ENCODE measurements at places on chromosomes 6 and 20.

DNA sequence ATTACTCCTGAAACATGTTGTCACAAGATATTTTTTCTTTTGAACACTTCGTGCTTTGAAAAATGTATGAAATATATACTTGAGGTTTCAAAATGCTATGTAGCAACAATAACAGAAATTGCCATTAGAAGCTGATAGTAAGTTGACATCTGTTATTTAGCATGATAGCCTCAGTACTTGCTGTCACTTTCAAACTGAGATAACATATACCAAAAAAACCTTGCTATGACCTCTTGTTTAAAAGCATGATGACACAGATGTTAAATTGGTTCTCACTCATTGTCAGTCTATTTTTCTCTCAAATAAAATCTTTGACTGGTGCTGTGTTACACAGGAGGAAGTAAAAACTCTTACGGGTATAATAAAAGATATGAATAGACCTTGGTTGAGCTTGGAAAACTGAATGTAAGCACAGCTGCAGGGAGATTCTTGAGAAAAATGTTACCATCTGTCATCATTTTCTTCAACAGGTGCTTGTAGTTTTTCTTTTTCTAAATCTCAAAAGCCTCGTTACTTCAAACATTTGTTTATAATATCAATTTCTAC is 18.6 kb downstream of the MOXD1 start:
- DNase-seq: no peak

- DNase-seq: no peak
Observed at GRCh38 chr20:16861708-16862107, 113.5 kb downstream of the OTOR start.

DNA sequence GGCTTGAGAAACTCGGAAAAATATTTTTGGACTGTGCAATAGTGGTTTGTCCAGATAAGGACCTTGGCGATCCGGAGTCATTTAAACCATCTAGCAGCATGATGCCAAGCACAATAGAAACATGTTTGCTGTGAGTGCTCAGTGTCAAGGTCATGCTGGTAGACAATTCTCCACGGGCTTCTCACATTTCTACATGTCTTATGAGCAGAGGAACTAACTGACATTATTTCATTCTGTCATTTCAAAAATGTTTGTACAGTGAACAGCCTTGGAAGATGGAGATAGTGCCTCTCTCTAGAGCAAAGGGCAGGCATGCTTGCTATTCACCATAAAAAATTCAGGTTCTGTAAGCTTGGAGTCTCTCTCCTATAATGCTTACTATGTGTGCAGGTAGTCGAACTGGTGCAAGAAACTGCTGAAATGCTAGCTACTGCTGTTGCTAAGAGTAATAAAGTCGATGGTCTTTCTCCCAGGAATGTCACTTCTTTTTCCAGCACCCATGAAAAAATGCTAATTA is 25.4 kb upstream of the CCN2 start:
- no peak for DNase-seq

DNA sequence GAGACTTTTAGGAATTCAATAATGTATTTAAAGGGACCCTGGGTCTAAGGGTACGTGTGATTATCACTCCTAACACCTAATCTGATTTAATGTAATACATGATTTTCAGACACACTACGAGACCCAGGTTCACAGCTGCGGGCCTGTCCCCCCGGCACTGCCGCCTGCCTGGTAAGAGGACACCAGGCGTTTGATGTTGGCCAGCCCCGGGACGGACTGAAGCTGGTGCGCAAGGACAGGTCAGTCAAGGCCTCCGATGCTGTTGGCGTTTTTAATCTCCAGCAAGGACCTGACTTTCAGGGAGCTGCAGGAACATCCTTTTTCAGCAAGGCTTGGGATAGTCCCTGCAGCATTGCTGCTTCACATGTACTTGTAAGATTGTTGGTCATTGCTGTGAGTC is 58.2 kb downstream of the IGF2R start:
- DNase-seq: no peak

- no peak for DNase-seq
Observed at GRCh38 chr6:142306736-142307135, 4.9 kb downstream of the ADGRG6 start.

- peak; percentile 36 for DNase-seq
Observed at GRCh38 chr20:1171461-1172093, 13.2 kb downstream of the TMEM74B start.

- no peak for DNase-seq
Observed at GRCh38 chr6:33694977-33695376, 16.5 kb downstream of the UQCC2 start.

DNA sequence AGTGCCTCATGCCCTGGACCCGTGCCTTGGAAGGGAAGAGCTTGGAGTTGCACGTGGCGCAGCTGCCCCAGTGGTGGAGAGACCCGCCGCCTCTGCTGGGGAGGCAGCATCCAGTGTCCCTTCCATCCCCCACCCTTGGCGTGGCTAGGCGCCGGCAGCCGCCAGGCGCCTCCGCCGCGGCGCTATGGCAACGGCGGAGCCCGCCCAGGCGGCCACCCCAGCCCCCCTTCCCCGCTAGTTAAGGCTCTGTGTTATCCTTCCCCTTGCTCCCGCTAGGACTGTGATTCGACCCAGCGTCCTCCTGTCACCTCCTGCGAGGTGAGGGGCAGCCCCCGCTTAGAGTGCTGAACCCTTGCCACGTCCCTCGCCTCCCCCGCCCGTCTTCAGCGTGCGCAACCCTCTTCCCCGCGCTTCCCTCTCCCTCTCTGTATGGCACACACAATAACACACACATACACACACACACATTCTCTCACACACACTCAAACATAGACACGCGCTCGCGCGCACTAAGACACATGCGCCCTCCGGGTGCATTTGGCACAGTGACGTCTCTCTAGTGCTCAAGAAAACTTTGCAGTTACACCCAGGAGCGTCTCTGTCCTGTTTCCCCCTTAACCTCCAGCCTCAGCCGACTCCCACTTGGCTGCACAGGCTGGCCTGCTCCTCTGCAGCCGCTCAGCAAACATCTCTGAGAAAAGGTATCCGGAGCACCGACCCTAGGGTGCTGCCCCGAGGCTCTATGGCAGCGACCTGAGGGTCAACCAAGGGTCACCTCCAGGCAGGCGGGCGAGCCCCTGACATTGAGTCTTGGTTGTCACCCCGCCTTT is 8.5 kb downstream of the GRIK2 start:
- DNase-seq: no peak

GRCh38 chr6:158645064-158646022 is 800 bp upstream of the DYNLT1 start:
- DNase-seq: no peak

- no peak for DNase-seq
Observed at GRCh38 chr6:16320533-16321340, 82.3 kb downstream of the GMPR start.

DNA sequence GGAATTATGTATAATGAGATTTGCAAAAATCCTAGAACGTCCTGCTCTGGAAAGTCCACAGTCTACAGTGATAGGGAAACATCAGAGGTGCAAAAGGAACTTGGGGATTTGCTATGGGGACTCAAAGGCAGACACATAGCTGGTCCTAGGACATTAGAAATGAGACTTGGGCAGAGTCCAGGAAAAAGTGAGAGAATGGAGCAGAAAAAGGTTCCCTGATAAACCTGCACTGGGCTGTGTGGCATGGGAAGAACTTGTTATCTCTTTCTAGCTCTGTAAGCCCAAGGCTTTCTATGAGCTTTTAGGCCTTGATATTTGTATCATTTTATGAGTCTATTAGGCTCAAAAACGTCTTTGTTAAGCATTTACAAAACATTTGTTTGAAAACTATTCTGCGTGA is 15.2 kb downstream of the PRND start:
- no peak for DNase-seq

DNA sequence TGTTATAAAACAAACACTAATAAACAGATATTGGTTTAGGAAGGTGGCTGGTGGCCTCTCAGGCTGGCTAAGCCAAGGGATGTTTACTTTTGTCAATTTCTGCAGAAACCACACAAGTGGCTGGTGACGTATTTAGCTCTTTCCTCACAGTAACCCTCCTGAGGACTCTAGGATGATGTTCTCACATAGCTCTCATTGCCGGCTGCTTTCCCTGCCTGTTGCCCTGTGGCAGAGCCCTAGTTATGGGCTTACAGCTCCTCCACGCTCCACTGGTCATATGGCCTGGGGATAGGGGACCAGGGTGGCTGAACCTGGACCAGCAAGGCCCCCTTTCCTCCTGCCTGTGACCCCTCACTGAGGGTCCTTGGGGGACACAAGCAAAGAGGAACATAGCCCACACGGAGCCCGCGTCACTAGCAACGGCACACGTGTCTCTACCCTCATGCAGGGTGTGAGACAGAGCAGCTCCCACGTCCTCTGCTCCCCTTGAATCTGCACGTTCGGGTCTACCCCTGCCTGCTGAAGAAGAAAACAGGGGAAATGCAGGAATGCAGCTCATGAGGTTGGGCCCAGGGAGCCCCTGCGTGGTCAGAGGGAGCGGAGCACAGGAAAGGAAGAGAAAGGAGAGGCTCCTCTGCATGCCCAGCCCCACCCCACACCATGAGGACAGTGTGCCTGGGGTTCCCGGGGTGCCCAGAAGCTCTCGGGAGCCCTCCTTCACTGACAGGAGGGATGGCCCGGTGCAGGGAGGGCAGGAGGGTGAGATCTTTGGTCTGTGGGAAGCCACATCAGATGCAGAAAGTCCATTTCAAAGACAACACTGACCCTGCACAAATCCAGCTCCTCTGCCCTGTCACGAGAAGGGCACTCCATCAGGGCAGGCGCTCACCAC is 13.9 kb downstream of the RAMACL start:
- DNase-seq: no peak

GRCh38 chr6:134449781-134450180 is 131.9 kb upstream of the SGK1 start:
- no peak for DNase-seq

GRCh38 chr6:74091136-74091793 is 395.3 kb downstream of the CD109 start:
- no peak for DNase-seq

- DNase-seq: no peak
Observed at GRCh38 chr20:35299780-35300179, 7.6 kb upstream of the FAM83C start.

GRCh38 chr6:101544286-101544685 is 150.8 kb downstream of the GRIK2 start:
- no peak for DNase-seq

DNA sequence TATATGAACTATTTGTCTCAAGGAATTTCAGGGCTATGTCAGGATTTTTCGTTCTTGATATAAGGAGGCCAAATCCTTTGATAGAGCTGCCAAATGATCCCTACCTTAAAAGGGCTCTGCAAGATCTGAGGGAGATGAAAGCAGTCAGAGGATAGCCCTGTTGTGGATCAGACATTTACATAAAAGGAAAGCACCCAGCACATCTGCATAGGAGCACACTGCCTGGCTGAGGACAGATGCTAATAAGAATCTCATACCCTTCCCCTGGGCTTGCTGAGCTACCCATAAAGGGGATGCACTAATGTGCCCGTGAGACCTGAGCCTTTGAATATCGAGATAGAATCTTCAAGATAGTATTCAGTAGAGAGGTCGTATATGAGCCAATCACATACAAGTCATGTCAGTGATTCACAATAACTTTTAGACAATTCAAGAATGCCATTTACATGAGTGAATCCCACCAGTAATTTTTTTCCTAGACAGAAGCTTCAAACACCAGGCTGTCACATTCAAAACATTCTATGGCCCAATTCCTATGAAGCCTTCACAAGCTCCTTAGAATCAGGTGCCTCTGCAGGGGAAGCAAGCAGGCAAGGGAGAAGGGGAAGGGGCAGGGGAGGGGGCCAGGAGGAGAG is 71.1 kb downstream of the STMND1 start:
- DNase-seq: no peak

GRCh38 chr6:38580030-38580429 is 59.7 kb downstream of the BTBD9 start:
- no peak for DNase-seq

DNA sequence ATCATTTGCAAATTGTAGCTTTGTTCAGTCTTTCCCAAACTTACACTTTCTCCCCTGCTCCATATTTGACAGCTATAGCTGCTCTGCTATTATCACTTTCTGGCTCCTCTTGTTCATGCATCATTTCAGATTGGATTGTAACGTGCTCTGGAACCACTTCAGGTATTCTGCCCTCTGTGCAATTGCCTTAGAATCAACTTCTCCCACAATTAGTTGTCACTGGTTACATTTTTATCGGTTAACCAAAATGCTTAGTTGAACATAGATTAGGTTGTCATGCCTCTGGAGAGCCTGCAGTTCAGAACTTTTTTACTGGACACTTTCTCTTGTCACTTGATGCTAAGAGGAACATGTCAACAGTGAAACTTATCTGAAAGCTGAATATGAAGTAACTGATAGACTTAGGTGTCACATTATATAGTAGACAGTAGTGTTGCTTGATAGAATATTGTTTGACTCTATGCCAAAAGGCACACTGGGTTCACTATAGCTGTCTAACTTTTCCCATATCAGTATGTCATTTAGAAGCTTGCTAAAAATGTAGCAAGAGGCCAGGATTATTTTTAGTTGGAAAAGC is 127.7 kb upstream of the PTPRK start:
- no peak for DNase-seq

DNA sequence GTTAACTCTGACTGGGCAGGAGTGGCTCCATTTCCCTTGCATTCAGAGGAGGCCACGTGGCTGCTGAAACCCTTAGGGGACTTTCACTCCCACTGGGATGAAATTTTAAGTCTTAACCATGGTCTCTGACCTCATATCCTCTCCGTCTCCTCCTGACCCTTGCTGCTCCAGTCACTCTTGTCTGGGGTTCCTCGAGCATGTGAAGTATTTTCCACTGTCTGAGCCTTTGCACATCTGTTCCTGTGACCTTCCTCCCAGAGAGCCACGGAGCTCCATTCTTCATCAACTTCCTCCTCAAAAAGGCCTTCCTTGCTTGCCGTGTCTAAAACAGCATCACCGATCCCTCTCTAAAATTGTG is 153.0 kb upstream of the UST start:
- DNase-seq: no peak

GRCh38 chr20:38842026-38842425 is 36.5 kb downstream of the PPP1R16B start:
- DNase-seq: no peak

- no peak for DNase-seq
Observed at GRCh38 chr6:139784222-139784769, 409.8 kb upstream of the CITED2 start.

DNA sequence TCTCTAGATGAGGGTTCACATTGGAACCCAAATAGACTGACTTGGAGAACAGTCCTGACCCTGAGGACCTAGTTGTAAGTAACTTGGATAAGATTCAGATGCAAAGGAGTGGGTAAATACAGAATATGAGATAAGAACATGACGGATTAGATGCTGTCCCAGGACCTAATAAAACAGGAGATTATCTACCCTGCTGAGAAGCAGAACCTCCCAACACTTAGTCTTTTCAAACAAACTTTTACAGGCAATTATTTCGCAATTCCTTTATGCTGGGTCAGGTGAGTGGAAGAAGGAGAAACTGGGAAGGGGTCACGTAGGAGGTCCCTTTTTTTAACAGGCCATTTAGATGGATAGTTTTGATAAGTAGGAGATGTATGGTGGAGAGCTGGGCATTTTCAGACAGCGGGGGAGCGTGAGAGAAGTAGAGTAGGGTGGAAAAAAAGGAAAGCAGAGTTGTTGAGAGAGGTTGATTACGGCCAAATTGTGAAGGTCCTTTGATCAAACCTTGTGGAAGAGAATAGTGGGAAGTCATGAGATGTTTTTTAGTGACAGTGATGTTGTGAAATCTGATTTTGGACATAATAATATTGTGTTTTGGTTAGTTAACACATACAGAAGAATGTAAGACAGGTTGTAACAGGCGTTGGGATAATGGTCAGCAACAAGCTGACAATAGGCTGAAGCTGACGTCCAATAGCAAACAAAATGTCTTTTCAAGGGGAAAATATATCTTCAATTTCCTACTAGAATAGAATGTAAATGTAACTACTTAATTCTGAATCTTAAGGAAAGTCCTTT is 32.8 kb downstream of the FAM83B start:
- DNase-seq: no peak
